ENCODE measurements at places on chromosomes 3 and 15. TPM values are rescaled to one million over a fixed set of nuclear protein-coding genes. Genes with fewer than 3 reads are reported as not detected.

BLOC1S6 gene
- total RNA-seq = 48.3 TPM

GRCh38 chr3:48996640-48997039, 6.6 kb downstream of the P4HTM start:
- DNase-seq = no peak

DNA sequence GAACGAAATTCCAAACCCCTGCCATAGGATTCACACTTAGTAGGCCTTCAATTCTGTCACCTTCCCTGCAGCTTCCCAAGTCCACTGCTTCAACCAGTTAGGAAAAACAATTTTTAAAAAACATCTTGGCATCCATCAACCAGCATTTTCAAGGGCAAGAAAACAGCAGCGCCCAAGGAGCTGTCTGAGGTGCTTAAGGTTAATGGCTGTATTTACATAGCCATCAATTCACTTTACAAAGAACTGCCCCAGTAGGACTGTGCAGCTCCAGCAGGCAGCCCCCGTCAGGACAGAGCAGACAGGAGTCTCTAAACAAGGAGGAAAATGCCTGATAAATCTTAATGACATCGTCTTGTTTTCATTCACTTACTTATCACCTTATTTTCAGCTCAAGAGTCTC, 13.3 kb downstream of the TAFA4 start:
- DNase-seq = peak; percentile 1

ADGRG7 gene
- not detected for total RNA-seq

- DNase-seq = no peak
These were observed 149.9 kb upstream of the GALNT15 start for GRCh38 chr3:16024548-16024947.

DNA sequence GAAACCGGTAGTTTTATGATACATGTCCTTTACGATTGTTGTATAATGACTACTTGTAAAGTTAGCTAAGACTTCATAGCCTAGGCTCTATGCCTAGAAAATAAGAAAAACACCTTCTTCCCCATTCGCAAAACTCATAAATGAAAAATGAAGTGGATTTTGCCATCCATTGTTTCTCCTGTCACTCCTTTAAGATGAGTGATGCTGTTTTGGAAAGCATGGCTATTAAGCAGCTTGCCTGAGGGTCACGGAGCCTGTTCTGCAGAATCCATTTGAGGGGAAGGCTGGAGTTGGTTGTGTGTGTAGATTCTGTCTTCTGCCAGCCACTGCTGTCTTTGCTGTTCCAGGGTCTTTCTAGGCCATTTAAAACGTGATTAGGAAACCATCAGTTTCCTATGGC, 31.5 kb downstream of the ROBO2 start:
- no peak for DNase-seq

DNA sequence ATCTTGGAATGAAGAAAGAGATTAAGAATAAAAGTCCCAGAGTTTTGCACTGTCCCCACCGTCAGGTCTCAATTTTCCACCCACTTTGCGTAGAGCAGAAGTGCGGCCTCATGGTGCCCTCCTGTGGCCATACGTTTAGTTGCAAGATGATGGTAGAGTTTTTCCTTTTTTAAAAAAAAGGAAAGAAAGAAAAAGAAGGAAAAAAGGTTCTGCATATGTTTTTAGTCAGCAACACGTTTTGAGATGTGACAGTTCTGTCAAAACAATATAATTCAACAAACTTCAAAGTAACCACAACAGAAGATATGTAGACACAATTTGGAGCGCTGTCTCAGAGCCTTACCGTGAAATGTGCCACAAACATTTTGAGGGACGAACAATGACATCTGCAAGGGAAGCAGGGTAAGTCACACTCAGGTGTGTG, 24.6 kb downstream of the EBLN2 start:
- peak; percentile 16 for DNase-seq

All from M059J (cell line).